A549 treated with Mapracorat at 1 μM for 4 hours (cell line): ENCODE measurements at places on chromosomes 1 and 21. TPM values are rescaled to one million over a fixed set of nuclear protein-coding genes. Genes with fewer than 3 reads are reported as not detected.

KTI12 gene
- 16.2 to 20.6 TPM (median 17.8 TPM) in 5 replicates for total RNA-seq

SLAMF9 gene
- total RNA-seq = 0.12 to 0.94 TPM (median 0.49 TPM) in 5 replicates

ANGPTL3 gene
- total RNA-seq = not detected in 5 replicates

MROH9 gene
- not detected in 5 replicates for total RNA-seq

NAXE gene
- total RNA-seq = 150 to 167 TPM (median 166 TPM) in 5 replicates

TMEM82 gene
- not detected in 5 replicates for total RNA-seq

KCNJ9 gene
- total RNA-seq = not detected in 5 replicates

LAMC2 gene
- 18.9 to 24.4 TPM (median 19.9 TPM) in 5 replicates for total RNA-seq

PLEKHA6 gene
- total RNA-seq = 23.4 to 33.5 TPM (median 30.9 TPM) in 5 replicates

FAF1 gene
- total RNA-seq = 33.0 to 39.4 TPM (median 38.8 TPM) in 5 replicates

OR6N1 gene
- not detected in 5 replicates for total RNA-seq

UBL4B gene
- not detected in 5 replicates for total RNA-seq

HUNK gene
- 1.3 to 1.5 TPM (median 1.4 TPM) in 5 replicates for total RNA-seq

ANKRD65 gene
- total RNA-seq = 0.07 to 0.19 TPM in 2 of 5 replicates, not detected in the others

FCER1G gene
- total RNA-seq = 0.28 to 0.54 TPM (median 0.34 TPM) in 3 of 5 replicates, not detected in the others

JAM2 gene
- total RNA-seq = not detected in 5 replicates

SEC16B gene
- total RNA-seq = 0.65 to 1.3 TPM (median 1.2 TPM) in 5 replicates

LCE1C gene
- not detected in 5 replicates for total RNA-seq

PTGER3 gene
- total RNA-seq = not detected in 5 replicates

CRYZL1 gene
- 12.8 to 15.3 TPM (median 14.0 TPM) in 5 replicates for total RNA-seq

INAVA gene
- total RNA-seq = 36.4 to 50.4 TPM (median 46.3 TPM) in 5 replicates

NUP210L gene
- total RNA-seq = not detected in 5 replicates

TNFAIP8L2 gene
- not detected in 5 replicates for total RNA-seq

SYPL2 gene
- total RNA-seq = 0.06 to 0.13 TPM (median 0.10 TPM) in 4 of 5 replicates, not detected in the other

TPTE gene
- not detected in 5 replicates for total RNA-seq

NEXN gene
- total RNA-seq = 5.7 to 11.2 TPM (median 7.1 TPM) in 5 replicates

RNU1-1 gene
- total RNA-seq = not detected in 5 replicates

GART gene
- 58.7 to 65.4 TPM (median 63.4 TPM) in 5 replicates for total RNA-seq

ETS2 gene
- 86.7 to 116 TPM (median 97.1 TPM) in 5 replicates for total RNA-seq

CHI3L2 gene
- total RNA-seq = 0.14 to 0.72 TPM (median 0.33 TPM) in 5 replicates

PAFAH2 gene
- total RNA-seq = 6.1 to 9.1 TPM (median 7.8 TPM) in 5 replicates

CHAF1B gene
- 11.0 to 12.4 TPM (median 11.7 TPM) in 5 replicates for total RNA-seq

PRPF38A gene
- 15.5 to 23.9 TPM (median 21.8 TPM) in 5 replicates for total RNA-seq

ZYG11B gene
- 3.9 to 5.7 TPM (median 5.5 TPM) in 5 replicates for total RNA-seq

FPGT gene
- total RNA-seq = 6.0 to 7.9 TPM (median 6.9 TPM) in 5 replicates

DCLRE1B gene
- total RNA-seq = 8.7 to 10.5 TPM (median 9.6 TPM) in 5 replicates

FAM78B gene
- total RNA-seq = 0.19 to 0.35 TPM (median 0.24 TPM) in 5 replicates

IQCC gene
- total RNA-seq = 1.2 to 2.4 TPM (median 1.8 TPM) in 5 replicates

BRDT gene
- not detected in 5 replicates for total RNA-seq

ARMH1 gene
- 0.38 to 1.2 TPM (median 0.98 TPM) in 5 replicates for total RNA-seq

CHIA gene
- total RNA-seq = not detected in 5 replicates

BRINP3 gene
- not detected in 5 replicates for total RNA-seq

FCRL6 gene
- total RNA-seq = not detected in 5 replicates
